Stimulated activated CD4-positive, alpha-beta T cell treated with anti-CD3 and anti-CD28 coated beads, Interleukin-12 subunit alpha, Interleukin-12 subunit beta, amount 100 ng/mL, for 24 hours (primary cell): ENCODE measurements at places on chromosomes 2 and 18.

- DNase-seq = no peak
Observed at GRCh38 chr2:63003351-63003750, 47.3 kb upstream of the OTX1 start.

DNA sequence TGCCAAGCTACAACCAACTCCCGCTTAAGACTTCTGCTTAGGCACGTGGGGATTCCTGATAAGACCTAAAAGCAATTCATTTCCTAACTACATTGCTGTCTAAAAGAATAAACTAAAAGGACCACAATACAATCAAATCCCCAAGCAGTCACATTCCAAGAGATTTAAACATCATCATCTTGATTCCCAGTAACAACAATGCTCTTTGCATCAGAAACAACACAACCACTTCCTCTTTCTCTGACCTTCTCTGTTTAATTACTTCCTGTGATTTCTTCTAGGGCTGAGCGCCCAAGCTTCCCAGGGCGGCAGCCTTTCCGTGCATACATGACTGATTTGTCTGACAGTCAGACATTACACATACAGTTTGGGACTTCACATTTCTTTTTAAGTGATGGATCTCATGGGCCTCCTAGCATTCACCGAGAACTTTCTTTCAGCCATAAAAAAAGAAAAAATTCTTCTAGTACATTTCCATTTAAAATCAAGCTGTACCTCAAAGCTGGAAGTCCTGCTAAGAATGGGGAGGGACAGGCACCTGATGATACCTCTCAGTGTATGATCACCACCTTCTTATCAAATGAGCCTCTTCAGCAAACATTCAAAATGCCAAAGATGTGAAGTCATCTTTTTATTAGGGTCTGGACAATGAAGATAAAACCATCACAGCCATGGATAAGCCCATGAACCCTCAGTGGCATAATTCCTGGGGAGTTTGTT, 11.5 kb downstream of the SPRED2 start:
- DNase-seq = no peak

GRCh38 chr18:54787616-54788015, 40.7 kb upstream of the RAB27B start:
- no peak for DNase-seq

- no peak for DNase-seq
Observed at GRCh38 chr2:147464737-147465357, 380.0 kb upstream of the ACVR2A start.

- DNase-seq = peak; percentile 16
Observed at GRCh38 chr2:64524604-64525316, 632 bp downstream of the AFTPH start.

DNA sequence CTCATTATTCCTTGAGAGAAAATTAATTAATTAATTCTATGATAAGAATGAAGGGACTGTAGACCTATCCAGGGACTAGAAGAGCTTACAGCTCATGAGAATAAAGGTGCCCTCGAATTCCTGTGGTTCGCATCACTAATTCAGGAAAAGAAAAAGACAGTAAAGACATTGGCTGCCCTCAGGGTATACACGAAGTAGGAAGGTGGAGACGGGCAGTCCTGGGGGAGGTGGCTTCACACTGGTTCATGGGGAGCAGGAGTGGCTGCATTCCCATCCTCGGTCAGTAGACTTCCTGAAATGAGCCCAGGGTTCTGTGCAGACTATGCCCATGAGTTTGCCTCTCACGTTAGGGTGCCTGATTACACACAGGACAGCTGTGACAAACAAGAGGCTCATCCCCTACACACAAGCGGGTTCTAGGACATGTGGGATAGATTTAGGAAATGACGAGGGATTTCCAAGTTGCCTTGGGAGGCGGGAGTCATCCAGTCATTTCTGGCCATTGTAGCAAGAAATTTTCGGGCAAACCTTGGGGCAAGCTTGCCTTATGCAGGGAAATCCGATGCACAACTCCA, 282.2 kb downstream of the CYP26B1 start:
- DNase-seq = no peak

GRCh38 chr2:56784046-56784445, 600.3 kb downstream of the CCDC85A start:
- no peak for DNase-seq

GRCh38 chr2:187862715-187863114, 308.5 kb upstream of the TFPI start:
- no peak for DNase-seq

GRCh38 chr2:86485103-86485502, 43.9 kb downstream of the KDM3A start:
- no peak for DNase-seq

DNA sequence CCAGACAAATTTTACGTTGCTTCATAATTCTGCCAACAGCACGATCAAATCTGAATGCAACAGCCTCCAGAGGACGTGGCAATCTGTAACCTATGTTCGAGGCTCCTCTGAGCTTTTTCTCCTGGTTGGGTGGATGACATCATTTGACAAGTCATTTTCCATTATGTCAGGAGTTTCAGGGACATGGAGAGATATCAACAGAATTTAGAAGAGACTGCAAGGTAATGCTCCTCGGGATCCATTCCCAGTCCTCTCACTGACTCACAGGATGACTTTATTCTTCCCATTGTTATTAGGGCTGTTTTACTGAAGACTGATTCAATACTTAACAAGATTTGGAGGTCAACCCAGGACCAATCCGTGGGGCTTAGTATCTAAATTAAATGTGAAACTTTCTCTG, 72.5 kb upstream of the RNF152 start:
- DNase-seq = no peak

- no peak for DNase-seq
Observed at GRCh38 chr2:126890136-126890510, 8.6 kb upstream of the TEX51 start.

DNA sequence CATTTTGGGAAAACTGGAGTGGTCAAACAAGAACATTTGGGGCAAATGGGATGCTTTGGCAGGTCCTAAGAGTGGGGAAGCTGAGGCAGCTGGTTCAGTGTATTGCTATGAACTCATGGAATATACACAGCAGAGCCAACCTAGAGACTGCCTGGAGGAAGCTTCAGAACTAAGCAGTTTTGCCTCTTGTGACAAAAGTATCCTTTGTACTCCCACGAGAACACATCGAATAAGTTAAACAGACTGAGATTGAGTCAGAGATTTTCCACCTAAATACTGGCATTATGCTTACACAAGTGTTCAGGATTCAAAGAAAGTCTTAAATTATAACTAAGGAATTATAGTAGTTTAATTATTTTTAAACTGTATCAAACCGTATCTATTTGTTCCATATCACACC, 5.2 kb upstream of the ARMC9 start:
- DNase-seq = no peak

DNA sequence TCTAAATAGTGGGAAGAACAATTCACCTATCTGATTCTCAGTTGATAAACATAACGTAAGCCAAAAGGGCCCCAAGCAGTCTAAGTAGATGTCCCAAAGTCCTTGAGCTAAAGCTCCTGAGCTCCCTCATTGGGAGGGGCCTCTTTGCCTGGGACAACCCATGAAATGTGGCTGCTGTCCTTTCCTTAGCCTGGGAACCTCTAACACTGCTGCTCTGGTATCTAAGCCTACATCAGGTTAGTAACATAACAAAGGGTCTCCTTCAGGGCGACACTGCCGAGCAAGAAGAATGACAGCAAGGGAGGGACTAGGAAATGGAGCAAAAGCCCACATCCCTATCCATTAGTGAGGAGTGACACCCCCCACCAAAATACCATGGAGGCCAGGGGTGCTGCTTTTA, 98.3 kb downstream of the MAPRE2 start:
- DNase-seq = no peak

GRCh38 chr2:64394153-64394552, 59.8 kb upstream of the LGALSL start:
- no peak for DNase-seq

DNA sequence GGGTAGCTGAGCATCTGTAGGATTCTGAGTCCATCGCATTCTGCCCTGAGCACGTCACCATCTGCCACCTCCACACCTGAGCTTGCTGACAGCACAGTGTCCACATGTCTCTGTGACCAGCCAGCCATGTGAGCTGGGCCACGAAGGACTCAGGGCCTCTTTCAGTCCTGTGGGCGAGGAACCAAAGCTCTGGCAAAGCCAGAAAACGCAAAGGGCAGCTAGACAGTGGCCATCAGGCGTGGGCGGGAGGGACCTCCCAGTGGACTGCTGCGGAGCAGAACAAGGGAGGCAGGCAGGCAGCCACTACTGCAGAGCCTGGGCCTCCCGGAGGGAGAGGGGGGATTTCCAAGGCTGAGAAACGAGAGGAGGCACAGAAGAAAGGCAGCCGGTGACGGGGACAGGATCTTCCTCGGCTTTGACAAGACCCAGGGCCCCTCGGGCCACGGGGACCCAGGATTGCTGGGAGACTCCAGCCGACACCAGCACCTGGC, 274.6 kb upstream of the SALL3 start:
- no peak for DNase-seq

DNA sequence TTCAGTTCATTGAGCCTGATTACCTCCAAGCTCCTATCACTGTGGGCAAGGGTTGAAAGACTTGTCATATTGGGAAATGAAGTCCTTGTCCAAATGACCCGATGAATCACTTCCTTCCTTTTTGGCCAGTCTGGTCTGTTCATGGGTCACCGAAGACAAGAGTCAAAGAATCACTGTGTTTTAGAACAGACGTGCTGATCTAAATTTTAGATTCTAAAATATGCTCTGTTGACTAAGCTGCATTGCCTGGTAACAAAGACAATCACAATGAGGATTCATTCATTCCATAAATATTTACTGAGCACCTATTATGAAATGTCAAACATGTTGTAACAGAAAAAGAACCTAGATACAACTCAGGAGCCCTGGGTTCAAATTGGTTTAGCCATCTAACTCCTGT, 99.4 kb upstream of the RND3 start:
- DNase-seq = no peak

DNA sequence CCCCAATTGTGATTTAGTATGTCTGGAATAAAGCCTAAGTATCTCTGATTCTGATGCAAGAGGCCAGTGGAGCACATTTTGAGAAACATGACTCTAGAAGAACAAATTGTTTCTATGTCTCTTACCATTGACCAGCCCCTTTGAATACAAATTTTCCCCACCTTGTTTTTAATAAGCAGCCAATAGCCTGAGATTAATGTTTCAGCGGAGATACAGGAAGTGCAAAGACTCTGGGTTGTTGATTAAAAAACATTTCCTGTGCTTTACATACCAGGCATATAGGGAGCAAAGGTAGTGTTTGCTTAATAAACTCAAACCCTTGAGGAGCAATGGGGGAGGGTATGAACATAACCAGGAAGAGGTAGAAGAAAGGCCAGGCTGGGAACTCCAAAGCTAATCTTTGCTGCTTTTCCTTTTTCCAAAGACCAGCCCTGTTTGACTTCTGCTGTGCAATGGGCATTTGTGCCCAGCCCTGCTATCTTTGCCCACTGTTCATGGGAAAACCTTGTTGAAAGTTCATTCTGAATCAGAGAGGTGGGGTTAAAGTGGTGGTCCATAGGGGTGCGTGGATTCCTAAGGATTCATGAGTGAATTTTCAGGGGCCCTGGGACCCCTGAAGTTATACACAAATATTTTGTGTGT, 29.3 kb downstream of the UPP2 start:
- DNase-seq = no peak

- DNase-seq = no peak
Observed at GRCh38 chr2:133977405-133977804, 276.5 kb upstream of the MGAT5 start.

- DNase-seq = no peak
Observed at GRCh38 chr2:206512999-206513398, 69.7 kb downstream of the ADAM23 start.

- no peak for DNase-seq
Observed at GRCh38 chr18:41096504-41096903, 858.5 kb upstream of the PIK3C3 start.

DNA sequence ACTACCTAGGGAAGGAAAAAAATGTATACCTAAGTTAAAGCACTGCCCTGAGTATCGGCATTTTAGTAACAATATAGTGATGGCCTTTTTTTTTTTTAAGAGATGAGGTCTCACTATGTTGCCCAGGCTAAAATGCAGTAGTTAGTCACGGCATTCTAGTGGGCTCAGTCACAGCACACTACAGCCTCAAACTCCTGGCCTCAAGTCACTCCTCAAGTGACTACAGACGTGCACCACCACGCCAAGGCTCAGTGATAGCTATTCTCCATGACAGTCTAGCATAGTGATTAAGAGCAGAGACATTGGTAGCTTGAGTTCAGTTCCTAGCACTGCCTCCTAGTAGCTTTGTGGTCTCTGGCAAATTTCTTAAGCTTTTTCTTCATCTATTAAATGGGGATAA, 27.6 kb downstream of the UBXN2A start:
- no peak for DNase-seq
